Karpas-422 (cell line): ENCODE measurements at places on chromosomes 12 and 14.

GRCh38 chr12:207804-208203 is 6.2 kb downstream of the SLC6A12 start:
- DNase-seq: no peak

DNA sequence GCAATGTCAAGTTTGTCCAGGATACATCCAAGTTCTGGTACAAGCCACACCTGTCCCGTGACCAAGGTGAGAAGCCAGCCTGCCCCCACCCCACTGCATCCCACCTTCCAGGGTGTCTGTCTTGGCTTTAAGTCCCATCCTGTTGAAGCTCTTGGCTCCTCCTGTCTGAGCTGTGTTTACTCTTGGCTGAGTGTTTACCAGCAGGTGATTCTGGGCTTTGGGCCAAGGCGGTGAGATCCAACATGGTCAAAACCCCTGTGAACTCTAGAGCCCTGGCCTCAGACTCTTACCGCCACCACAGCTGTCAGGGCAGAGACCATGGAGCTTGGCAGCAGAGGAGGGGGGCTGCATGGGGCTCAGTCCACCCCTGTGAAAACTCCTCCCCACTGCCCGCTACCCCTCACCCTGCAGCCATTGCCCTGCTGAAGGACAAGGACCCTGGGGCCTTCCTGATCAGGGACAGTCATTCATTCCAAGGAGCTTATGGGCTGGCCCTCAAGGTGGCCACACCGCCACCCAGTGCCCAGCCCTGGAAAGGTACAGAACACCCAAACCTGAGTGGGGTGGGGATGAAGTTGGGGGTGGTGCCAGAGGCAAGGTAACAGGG is 11.6 kb downstream of the TNS2 start:
- peak; percentile 65 for DNase-seq

- DNase-seq: no peak
Measured at GRCh38 chr12:3230758-3231375, 153.7 kb downstream of the TSPAN9 start.

DNA sequence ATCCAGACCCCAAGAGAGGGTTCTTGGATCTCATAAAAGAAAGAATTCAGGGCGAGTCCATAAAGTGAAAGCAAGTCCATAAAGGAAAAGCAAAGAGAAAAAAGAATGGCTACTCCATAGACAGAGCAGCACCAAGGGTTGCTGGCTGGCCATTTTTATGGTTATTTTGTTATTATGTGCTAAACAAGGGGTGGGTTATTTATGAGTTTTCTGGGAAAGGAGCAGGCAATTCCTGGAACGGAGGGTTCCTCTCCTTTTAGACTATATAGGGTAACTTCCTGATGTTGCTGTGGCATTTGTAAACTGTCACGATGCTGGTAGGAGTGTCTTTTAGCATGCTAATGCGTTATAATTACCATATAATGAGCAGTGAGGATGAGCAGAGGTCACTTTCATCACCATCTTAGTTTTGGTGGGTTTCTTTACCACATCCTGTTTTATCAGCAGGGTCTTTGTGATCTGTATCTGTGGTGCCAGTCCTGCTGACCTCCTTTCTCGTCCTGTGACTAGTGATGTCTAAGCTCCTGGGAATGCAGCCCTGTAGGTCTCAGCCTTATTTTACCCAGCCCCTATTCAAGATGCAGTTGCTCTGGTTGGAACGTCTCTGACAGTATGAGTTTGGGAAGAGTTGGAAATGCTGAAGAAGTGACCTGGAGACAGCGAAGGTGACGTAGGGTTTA is 100.5 kb downstream of the ZNF664 start:
- no peak for DNase-seq

GRCh38 chr12:93134893-93135285 is 205.8 kb upstream of the EEA1 start:
- no peak for DNase-seq

GRCh38 chr14:71339650-71340415 is 432.6 kb downstream of the PCNX1 start:
- no peak for DNase-seq

DNA sequence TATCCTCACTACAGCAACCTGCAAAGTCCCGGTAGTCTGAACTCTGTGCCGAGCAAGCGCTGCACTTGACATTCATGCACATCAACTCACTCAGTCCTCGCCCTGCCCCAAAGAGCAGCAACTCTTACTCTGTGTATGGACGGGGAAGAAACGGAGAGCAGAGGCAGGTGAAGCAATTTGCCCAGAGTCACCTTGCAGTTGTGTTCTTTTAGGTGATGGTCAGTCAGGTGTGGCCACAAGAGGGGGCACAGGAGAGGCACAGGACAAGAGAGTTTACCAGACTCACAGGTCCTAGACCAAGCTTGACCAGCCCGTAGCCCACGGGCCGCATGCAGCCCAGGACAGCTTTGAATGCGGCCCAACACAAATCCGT is 39.1 kb downstream of the TSPAN11 start:
- DNase-seq: no peak

DNA sequence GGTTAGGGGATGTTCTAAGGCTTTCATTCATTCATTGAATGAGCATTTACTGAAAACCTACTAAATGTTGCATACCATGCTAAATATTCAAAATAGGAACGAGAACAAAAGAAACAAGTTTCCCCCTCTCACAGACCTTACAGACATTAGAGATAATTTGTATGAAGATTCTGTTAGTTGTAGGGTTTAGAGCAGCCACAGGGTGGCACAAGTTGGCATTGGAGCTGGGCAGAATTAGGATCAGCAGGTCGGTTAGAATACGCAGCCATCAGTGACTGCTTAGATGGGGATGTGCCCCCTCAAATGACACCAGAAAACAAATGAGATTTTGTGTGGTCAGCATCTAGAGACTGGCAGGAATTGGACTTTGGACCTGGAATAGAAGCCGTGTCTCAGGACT is 166.3 kb upstream of the DAAM1 start:
- peak; percentile 72 for DNase-seq

DNA sequence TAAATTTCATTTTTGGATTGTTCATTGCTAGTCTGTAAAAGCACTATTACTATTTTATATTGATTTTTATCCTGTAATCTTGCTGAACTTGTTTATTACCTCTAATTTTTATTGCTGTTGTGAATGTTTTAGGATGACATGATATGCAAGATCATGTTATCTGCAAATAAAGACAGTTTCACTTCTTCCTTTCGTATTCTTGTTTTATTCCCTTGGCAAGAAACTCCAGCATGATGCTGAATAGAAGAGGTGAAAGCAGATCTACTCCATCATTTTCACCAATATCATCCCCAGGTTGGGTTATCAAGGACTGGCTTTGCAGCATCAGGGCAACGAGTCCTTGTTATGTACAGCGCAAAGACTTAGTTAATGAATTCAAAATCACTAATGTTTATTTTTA is 2.7 kb upstream of the CLECL1 start:
- peak; percentile 35 for DNase-seq

DNA sequence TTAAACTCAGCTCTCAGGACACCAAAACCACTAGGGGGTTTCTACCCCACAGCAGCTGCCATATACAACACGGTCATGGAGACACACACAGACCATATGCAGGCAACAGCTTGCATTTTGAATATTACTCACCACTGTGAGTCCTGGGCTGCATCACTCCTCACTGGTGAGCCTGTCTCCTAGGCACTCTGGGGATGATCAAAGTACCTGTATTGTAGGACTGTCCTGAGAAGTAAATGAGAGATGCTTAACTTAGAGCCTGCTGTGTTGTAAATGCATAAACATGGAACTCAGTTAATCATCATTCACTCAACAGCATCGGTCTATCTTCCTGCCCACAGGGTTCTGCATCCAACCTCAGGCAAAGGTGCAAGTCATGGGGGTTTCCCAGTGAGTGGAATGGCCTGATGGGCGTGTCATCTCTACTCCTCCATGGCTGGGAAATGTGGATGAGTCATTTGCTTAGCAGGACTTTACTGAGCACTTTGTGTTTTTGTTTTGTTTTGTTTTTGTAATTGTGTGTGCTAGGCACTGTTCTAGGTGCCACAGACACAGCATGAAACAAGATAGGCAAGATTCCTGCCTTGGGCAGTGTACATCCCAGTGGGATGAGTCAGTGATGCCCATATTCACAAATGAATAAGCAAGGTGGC is 1141.2 kb upstream of the TMEM132C start:
- no peak for DNase-seq

GRCh38 chr12:46395388-46395787 is 22.8 kb upstream of the SLC38A2 start:
- no peak for DNase-seq

DNA sequence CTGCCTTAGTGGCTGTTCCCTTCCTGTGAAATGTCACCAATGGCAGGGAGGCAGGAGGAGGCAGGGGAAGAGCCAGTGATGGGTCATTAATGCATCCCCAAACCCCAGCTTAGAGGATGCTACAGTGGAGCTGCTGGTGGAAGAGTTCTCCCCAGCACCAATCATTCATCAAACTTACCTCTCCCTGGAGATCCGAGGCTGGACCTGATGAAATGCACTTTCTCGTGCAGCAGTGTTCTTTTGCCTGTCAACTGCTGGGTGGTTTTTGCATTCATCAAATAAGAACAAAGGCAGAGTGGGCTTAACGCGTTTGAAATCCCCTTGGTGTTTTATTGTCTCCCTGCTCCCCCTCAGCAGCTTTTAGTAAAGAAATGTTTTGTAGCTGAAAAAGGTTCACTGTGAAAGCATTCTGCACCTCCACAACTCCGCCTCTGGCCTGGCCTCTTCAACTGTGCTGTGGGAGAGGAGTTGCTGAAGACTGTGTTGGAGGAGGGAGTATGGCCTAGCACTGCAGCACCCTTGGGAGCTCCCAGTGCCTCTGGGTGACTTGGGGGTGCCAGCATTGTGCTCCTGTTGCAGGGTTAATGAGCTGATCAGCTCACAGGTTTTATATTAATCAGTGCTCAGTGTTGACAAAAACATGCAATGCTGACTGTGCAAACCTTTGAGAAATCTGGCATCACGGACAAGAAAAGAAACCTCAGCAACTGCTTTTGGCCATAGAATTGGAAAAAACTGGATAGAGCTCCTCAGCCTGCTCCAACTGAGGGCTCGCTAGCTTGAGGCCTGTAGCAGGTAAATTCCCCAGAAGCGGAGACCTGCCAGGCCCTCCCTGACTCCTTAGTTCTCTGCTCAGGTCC is 14.4 kb downstream of the TSPAN9 start:
- peak; percentile 32 for DNase-seq

GRCh38 chr14:85040046-85040685 is 489.8 kb upstream of the FLRT2 start:
- no peak for DNase-seq

DNA sequence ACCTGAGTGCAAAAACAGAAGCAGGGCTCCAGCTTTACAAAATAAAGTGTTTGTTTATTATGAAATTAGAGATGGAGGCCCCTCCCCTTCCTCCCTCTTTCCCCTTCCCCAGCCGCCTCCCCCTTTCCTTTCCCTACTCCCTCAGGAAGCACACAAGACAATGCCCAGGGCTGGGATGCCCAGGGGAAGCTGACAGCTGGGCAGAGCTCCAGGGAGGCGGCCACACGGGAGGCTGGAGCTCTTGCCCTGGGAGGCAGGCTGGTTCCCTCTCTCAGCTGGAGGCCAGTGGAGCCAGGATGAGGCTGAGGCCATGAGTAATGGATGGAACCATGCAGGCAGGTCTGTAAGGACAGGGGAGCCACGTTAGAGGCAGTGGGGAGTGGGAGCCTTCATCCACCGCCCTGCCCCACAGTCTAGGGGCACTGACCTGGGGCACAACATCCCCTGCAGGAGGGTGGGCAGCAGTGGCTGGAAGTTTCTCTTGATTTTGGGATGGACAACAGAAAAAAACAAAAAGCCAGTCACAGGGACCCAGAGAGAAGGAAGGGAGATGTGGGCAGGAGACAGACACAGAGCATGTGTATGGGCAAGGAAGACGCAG is 5.1 kb downstream of the PSMB11 start:
- no peak for DNase-seq

- DNase-seq: no peak
Measured at GRCh38 chr12:75848431-75848925, 183.1 kb downstream of the PHLDA1 start.

GRCh38 chr12:10190558-10191388 is 11.9 kb downstream of the TMEM52B start:
- DNase-seq: peak; percentile 78

DNA sequence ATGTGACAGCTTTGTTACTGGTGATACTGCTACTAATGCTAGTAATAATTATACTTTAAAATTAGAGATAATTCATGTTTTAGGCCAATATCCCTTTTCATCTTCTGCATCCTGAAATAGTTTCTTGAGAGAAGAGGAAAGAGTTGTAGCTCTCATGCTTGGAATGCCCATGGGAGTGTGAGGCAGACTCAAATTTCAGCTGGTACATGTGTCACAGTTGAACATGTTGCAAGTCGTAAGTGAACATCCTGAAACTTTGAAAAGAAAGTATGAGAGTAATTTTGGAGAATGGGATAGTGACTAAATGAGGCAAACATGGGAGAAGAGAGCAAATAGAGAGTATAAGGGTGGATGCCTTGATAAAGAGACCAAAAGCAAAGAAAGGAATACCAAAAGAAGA is 168.0 kb downstream of the TMTC3 start:
- DNase-seq: no peak

DNA sequence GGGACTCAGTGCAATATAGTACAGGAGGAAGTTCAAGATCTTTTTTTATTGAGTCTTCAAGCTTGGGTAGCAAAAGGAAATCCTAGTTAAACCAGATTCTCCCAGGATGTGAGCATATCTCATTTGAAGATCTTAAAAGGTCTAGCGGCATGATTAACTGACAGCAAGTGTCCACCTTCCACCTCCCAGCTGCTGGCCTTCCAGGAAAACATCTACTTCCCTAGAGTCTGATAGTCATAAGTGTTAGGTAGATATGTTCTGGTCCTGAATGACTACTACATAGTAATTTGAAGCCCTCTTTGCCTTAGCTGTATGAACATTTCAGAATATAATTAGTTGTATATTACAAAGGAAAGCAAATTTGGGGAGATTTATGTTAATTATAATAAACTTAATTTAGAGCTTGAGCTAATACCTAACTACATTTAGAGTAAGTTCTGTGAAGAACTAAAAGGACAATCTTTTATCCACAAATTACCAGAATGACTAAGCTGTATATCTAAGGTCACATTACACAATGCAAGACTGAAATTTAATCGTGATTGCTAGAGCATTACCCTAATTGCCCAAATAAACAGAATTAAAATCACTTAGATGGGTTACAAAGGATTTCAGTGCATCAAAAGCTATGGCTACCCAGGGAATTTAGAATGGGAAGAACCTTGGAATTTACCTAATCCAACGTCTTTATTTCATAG is 9.9 kb downstream of the LGR5 start:
- DNase-seq: no peak

DNA sequence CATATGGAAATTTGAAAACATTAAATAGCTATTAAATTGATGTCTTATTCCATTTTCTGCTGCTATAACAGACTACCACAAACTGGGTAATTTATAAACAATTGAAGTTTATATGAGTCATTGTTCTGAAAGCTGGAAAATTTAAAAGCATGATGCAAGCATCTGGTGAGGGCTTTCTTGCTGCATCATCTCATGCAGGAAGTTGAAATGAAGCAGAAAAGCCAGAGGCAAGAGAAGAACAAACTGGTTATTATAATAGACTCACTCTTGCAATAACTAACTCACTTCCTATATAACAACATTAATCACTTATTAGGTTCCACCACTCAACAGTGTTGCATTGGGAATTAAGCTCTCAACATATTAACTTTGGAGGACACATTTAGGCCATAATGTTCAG is 1277.4 kb downstream of the LRFN5 start:
- DNase-seq: no peak

GRCh38 chr12:1855241-1855640 is 34.9 kb downstream of the LRTM2 start:
- no peak for DNase-seq
